Cerebellum (tissue), 4 donors: ENCODE measurements at places on chromosomes 16 and 17. TPM values are rescaled to one million over a fixed set of nuclear protein-coding genes. Genes with fewer than 3 reads are reported as not detected.

- DNase-seq: no peak
Observed at GRCh38 chr17:8872705-8873435, 5.4 kb upstream of the PIK3R6 start.

DNA sequence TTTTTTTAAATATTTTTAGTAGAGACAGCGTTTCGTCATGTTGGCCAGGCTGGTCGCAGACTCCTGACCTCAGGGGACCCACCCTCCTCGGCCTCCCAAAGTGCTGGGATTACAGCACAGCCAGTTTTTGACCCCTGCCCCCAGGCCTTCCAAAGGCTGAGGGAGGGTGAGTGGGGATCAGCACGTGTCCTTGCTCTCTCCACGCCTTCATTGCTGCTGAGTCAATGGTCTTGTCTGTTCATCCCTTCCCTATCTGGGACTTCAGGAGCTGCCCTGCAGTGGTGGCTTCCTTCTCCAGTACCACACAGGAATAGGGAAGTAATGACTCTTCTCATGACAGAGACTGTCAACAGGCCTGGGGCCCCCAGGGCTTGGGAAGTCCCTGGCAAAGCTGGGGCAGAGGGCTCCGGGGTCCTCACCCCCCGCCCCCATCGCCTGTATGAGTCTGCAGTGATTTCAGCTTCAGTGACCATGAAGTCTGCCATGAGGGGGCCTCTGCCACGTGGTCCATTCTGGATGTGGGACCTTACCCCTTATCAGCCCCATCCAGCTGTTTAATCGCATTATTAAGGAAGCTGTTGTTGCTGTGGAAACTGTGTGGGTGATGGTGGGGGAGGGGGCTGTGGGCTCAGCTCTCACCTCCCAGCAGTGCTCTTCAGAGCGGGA is 6.1 kb downstream of the ABCC3 start:
- DNase-seq: no peak

GRCh38 chr17:32268734-32269288 is 3.2 kb downstream of the RHBDL3 start:
- no peak for DNase-seq

GRCh38 chr17:44827863-44828262 is 2.2 kb downstream of the GJC1 start:
- no peak for DNase-seq

- no peak for DNase-seq
Observed at GRCh38 chr16:70571623-70572022, 48.0 kb downstream of the SF3B3 start.

Gene KRT39
- total RNA-seq: not detected

Gene TSPAN10
- total RNA-seq: 0.82 TPM
